ENCODE measurements at places on chromosomes 1 and 21.

DNA sequence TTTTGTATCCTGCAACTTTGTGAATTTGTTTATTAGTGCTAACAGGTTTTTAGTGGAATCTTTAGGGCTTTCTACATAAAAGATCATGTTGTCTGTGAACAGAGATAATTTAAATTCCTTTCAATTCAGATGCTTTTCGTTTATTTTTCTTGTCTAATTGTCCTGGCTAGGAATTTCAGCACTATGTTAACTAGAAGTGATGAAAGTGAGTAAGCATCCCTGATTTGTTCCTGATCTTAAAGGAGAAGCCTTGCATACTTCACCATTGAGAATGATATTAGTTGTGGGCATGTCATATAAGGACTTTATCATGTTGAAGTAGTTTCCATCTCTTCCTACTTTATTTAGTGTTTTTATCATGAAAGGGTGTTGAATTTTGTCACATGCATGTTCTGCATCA, 23.6 kb upstream of the TRIM67 start:
- DNase-seq, result no peak

GRCh38 chr1:47656719-47657685, 219.2 kb downstream of the FOXD2 start:
- no peak for DNase-seq

GRCh38 chr1:159884296-159884695, 15.7 kb downstream of the CFAP45 start:
- DNase-seq, result no peak

DNA sequence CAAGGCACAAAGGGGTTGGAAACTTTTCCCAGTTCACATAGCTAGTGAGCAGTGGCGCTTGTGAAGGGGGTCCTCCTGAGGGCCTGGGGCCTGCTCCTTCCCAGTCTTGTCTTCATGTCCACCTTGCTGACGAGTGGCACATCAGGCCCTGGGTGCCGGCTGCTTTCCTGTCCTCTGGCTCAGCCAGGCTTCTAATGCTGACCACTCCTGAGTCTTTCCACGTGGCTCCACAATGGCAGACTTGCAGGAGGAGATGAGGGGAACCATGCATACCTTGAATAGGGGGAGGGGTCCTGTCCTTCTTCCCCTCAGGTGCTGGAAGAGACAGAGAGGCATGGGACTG, 38.7 kb downstream of the MAPKAPK2 start:
- no peak for DNase-seq

- peak; percentile 88 for DNase-seq
Measured at GRCh38 chr1:11650331-11650991, 3.8 kb downstream of the FBXO2 start.

- no peak for DNase-seq
Measured at GRCh38 chr1:163050496-163050895, 18.7 kb upstream of the RGS4 start.

GRCh38 chr1:15402809-15403450, 6.8 kb upstream of the EFHD2 start:
- no peak for DNase-seq

DNA sequence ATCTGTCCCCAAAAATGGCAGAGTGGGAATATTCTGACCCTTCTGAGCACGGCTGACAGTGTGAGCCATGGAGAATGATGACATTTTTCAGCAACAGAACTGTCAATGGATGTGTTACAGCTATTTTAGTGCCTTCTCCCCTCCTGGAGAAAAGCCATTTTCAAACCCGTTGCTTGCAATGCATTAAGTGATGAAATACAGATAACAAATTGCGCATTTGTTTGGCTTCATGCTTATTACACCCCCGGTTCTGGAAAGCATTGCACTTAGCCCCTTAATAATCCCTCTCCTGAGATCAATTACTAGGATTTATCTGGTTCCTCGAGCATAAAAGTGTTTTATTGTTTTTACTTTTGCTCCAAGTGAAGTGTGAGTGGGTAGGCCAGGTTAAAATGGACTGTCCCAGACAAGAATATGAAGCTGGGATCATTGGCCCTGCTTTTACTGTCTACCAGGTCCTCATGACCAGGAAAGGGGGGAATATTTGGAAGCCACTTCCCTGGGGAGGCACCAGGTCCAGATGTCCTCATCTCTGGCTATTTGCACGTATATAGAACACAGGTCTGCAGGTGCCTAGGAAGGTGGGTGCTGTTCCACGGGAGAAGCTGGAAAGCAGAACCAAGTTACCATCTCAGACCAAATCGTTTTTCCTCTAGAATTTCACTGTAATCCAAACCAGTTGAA, 37.5 kb upstream of the HHAT start:
- DNase-seq, result no peak

DNA sequence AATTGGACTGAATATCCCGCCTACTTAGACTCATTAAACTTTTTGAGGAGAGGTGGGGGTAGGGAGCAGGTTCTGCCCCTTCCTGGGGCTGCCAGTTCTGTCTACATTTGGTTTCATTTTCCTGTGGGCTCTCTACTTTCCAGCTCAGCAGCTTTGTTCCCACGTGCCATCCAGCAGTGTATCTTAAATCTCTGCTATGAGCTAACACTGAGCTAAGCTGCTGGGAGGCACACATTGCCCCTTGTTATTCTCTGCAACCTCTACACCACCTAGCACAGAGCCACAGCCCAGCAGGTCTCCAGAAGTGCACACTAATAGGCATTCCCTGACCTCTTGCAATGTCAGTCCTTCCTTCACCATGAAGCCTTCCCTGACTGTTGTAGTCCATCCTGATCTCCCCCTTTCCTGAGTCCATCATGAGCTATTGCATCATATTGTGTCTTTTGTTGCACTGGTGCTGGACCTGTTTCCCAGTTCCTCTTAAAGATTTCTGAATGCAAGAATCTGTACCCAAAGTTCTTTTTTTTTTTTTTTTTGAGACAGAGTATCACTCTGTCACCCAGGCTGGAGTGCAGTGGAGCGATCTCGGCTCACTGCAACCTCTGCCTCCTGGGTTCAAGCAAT, 28.7 kb upstream of the NRDC start:
- no peak for DNase-seq

DNA sequence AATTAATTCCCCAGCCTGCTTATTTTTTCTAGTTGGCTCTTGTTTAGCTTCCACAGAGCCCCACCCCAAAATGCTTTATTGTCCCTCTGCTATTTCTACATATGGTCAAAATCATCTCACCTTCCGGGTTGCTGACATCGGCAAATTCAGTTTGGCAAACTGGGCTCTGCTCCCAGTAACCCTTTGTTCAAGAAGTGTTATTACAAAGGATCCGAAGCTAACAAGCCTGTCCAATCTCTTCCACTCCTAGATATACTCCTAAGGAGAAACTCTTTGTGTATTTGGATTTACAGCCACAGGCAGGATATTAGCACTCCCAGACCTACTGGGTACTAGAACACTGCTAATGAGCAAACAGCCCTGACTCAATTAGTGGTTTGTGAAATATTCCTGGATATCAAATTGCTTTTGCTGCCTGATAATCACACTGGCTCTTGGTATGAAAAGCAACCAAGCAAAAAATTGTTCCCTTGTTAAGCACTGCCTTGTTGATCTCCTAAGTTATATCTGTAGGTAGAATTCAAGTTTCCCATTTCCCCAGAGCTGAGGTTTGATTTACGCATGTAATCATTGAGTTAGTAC, 4.0 kb downstream of the JUN start:
- peak; percentile 83 for DNase-seq

- no peak for DNase-seq
Measured at GRCh38 chr1:38538834-38539233, 320.7 kb downstream of the RRAGC start.

- no peak for DNase-seq
Measured at GRCh38 chr1:179448437-179449149, 82.8 kb downstream of the AXDND1 start.

DNA sequence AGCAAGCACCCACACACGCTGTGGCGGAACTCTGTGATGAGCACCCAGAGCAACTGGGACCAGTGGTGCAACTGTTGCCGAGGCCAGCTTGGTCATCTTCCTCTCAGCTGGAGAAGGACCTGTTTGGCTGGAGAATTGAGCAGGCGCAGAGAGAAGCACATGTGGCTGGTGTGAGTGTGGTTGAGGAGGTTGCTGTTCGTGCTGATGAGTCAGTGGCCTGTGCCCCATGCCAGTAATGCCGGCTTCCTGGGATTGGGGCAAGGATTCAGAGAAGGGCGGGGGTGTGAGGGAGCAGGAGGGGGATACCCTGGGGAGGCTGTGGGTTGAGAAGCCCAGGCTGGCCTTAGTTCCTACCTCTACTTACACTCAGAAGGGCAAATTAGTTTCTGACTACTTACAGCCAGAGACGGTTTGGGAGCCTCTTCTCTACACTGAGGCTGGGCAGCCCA, 57.5 kb upstream of the EPS8L3 start:
- no peak for DNase-seq

DNA sequence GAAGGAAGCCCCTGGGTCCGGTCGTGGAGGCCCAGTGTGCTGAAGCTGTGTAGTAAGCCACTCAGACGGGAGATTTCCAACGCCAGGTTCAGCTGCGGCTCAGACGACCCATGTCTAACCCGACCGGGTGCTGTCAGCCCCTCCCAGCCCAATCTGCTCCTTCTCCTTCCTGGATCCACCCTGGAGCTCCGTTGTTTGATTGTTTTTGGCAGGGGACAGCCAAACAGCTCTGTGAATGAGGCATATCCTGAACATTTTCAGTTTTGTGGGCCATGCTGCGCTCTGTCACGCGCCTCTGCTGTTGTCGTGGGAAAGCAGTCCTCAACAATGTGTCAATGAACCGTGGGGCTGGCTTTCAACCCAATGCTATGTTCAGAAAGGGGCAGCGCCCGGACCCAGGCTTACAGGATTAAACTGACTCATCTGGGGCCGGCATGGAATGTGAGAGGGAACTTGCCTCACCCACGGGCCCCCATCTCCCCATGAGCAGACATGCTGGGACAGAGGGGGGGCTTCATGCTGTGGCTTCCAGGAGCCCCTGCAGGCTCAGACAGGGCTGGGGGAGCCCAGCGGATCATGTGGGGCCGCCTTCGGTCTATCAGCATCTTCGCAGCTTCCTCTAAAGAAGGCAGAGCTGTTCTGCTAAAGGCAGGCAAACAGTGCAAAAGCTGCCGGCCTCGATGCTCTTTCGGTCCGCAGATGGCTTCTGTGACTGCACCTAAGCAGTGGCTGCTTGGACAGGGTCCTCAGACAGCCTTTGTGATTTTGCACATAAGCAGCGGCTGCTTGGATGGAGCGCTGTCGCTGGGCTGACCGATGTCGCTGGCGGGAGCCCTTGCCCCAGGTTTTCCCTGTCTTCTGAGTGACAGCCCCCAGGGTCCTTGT, 101.7 kb downstream of the RIPK4 start:
- no peak for DNase-seq

DNA sequence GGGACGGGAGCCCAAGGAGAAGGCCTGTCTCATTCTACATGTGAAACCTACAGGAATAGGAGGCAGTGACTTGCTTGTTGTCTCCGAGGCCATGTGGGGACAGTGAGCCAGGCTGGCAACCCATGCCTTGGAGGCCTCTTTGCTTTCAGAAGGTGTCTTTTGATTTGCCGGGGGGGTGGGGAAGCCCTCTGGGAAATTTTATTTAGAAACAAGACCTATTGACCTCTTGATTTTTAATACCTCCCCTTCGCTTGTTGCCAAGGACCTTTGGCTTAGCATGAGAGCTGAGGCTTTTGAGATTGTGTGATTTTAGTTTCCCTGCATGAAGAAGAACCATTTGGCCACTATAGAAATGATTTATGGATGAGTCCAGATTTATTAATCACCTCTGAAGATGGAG, 4.1 kb downstream of the ARMH1 start:
- DNase-seq, result no peak

GRCh38 chr1:220711056-220711809, 21.1 kb downstream of the C1orf115 start:
- DNase-seq, result no peak

DNA sequence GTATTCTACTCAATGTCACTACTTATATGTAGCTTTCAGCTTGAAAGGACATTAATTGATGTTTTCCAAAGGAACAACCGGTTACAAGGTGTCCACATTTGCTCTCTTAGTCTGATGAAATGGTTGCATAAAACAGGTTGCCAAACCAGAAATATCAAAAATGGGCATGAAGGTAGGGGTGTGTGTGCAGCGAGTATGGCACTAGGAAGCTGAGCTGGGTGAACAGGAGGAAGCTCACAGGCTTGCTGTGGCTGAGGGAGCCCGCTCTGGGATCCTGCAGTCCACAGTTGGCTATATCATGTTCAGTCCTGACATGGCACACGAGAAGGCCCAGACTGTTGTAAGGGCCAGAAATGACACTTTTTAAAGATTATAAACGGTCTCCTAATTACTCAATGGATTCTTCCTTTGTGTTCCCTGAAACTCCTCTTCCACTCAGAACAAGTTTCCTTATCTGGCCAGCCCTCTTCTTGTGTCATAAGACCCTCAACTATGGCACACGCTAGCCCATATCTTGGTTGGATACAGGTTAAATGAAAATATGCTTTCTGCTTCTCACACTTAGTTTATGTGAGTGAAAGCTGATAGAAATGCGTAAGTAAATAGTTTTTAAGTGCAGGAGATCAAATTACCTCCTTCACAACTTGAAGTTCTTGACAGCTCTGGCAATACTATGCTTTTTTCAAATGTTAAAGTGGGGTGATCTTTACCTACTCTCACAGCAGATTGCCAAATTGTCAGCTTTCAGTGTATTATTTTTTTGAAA, 201.5 kb downstream of the LMO4 start:
- no peak for DNase-seq

DNA sequence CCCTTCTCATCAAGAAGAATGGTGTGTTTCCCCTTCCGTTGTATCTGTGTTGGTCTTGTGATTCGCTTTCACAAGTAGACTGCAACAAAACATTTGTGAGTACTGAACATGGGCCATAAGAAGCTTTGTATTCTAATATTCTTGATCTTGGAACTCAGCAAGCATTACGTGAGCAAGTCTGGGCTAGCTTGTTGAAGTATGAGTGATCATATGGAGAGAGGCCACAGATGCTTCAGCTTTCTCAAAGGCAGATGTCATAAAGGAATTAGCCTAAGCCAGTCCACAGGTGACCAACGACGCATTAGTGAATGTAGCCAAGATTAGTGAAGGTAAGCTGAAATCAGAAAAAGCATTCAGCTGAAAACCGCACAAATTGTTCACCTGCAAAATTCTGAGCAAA, 609.6 kb upstream of the NEGR1 start:
- DNase-seq, result no peak

- DNase-seq, result no peak
Measured at GRCh38 chr1:17207046-17207445, 2.1 kb downstream of the PADI1 start.

GRCh38 chr1:87452648-87453047, 124.0 kb downstream of the LMO4 start:
- no peak for DNase-seq

- DNase-seq, result no peak
Measured at GRCh38 chr1:63902844-63903589, 129.2 kb downstream of the ROR1 start.

GRCh38 chr1:228029281-228029680, 22.5 kb downstream of the WNT3A start:
- no peak for DNase-seq

- DNase-seq, result peak; percentile 52
Measured at GRCh38 chr1:156319664-156320063, 18.4 kb downstream of the CCT3 start.

- no peak for DNase-seq
Measured at GRCh38 chr1:155113450-155113980, 14.2 kb upstream of the EFNA1 start.

GRCh38 chr1:168520052-168520751, 23.6 kb downstream of the XCL2 start:
- DNase-seq, result peak; percentile 65
